ENCODE measurements at places on chromosomes 5 and 9.

- no peak for DNase-seq
These were observed 25.9 kb upstream of the TESK1 start for GRCh38 chr9:35579130-35579529.

- DNase-seq, result no peak
These were observed 90.1 kb downstream of the PAPPA start for GRCh38 chr9:116243708-116244107.

DNA sequence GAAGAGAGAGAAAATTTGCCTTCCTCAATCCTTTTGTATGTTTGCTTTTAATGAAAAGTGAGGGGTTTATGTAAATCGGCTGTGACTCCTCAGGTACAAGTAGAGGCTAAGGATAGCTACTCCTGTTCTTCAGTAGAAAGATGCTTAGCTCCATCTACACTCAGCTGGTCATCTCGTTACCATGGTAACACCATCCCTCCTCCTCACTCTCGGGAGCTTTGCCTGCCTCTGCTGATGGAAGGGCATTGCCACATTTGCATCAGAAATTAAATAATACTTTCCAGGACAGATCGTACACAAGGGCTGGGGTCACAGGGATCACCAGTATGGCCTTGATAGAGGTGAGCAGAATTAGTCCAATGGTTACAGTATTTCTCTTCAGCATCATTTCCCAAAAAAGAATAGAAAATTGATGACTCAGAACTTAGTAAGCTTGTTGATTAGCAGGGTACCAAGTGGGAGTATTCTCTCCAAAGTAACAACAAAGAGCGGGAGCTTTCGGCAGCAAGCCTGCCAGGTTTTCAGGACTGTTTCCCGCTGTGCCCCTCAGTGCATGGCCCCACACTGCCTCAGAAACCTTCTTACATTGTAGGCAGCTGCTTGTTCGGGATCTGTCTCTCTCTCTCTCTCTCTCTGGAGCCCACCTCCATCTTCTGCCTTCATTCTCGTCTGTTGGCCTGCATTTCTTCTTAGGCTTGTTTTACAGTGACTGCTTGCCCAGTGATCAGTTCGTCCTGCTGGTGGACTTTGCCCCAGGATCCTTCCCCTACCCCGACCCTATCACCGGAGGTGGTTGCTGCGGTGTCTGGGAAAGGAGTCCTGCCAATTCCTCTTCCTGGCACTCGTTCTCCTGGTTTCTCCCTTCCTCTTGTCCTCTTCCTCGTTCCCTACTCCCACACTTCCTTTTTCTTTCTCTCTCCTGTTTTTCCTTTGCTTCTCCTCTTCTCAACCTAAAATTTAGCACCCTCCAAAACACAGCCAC is 51.9 kb upstream of the SNAPC3 start:
- no peak for DNase-seq

DNA sequence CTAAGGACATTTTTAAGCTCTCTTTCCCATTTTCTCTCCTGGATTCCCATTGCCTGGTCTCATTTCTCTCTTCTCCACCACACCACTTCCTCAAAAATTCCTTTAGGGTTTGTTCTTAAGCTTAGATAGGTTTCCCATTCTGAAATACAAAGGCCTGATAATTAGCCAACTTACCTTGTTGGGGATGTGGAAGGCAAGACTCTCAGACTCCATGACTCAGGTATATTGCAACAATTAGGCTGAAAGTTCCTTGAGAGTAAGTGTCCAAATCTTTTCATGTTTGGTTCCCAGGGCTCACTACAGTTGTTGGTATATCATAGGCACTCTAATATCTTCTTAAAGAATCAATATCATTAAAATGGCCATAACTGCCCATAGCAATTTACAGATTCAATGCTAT is 43.6 kb downstream of the FXN start:
- DNase-seq, result no peak

- DNase-seq, result no peak
These were observed 129.2 kb downstream of the UGCG start for GRCh38 chr9:112025850-112026249.

Measured in stimulated activated CD8-positive, alpha-beta memory T cell treated with anti-CD3 and anti-CD28 coated beads, Interleukin-12 subunit alpha, Interleukin-12 subunit beta, amount 100 ng/mL, for 4 hours (primary cell).